ENCODE measurements at places on chromosomes 13 and 19. TPM values are rescaled to one million over a fixed set of nuclear protein-coding genes. Genes with fewer than 3 reads are reported as not detected.

Gene ZNF414
- 19.5 TPM for total RNA-seq

Gene OR7G1
- total RNA-seq, result not detected

Gene ICAM4
- not detected for total RNA-seq

Gene KLHL1
- not detected for total RNA-seq

Gene MYO1F
- total RNA-seq, result 0.49 TPM

Gene ATP7B
- 2.1 TPM for total RNA-seq

Gene KIR3DL2
- not detected for total RNA-seq

Gene MIR17HG
- 0.95 TPM for total RNA-seq

Gene DNAJC15
- total RNA-seq, result 0.02 TPM
